Suppressor macrophage treated with lipopolysaccharide for 4 hours (primary cell): ENCODE measurements at places on chromosomes 2 and 18.

GRCh38 chr18:23151414-23152099, 16.3 kb downstream of the CABLES1 start:
- DNase-seq, result no peak

GRCh38 chr2:151325581-151326095, 31.8 kb upstream of the TNFAIP6 start:
- peak; percentile 47 for DNase-seq

DNA sequence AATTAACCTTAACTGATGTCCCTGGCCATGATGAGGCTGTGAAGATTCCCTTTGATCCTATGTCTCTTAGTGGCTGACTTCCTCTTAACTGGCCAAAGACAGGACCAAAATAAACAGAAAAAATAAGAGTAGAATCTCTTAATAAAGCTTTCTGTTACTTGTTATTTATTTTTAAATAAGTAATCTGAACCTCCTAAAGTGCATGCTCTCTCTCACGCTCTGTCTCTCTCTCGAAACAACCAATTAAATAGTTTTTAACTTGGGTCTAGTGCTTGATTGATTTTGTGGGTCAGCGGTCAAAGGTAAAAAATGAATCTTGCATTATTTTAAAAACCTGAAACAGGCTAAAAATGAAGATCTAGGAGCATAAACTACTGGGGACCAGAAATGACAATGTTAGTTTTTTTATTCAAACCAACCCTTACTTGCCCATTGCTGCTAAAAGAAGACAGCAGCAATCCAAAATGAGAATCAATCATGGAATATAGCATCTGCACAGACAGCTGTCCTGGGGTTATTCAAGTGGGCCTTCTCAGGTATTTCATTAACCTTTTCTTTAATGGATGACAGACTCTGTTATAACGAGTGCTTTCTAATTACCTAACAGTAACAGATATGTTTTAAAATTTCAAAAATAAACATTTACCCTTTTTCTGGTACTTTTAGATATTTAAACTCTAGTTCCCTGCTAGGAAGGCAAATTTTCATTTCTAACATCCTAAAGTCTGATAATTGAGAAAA, 11.2 kb downstream of the GAREM1 start:
- DNase-seq, result no peak

- DNase-seq, result no peak
Observed at GRCh38 chr2:187783446-187783845, 229.2 kb upstream of the TFPI start.

DNA sequence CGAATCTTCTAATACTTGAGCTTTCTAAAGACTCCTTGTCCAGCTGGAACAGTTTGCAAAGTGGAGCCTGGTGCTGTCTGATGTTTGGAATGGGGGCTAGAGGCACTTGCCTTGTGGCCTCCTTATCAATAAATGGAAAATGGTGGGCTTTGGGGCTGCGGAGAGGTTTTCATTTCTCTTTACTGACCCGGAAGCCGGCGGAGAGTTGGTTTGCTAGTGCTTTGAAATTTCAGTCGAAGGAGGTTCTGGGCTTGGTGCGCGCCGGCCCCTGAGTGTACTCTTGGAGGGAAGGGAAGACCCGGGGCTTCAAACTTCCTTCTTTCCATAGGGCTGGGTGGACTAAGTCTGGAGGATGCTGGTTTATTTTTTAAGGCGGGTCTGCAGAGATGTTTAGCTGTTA, 714 bp downstream of the RPIA start:
- DNase-seq, result peak; percentile 36
